ENCODE measurements at places on chromosomes 4 and X.
A peak's percentile ranks its signal among the peaks of the same experiment; 100 is the strongest.

GRCh38 chr4:56979421-56980072 is 851 bp downstream of the POLR2B start:
- peak; percentile 50 for DNase-seq

DNA sequence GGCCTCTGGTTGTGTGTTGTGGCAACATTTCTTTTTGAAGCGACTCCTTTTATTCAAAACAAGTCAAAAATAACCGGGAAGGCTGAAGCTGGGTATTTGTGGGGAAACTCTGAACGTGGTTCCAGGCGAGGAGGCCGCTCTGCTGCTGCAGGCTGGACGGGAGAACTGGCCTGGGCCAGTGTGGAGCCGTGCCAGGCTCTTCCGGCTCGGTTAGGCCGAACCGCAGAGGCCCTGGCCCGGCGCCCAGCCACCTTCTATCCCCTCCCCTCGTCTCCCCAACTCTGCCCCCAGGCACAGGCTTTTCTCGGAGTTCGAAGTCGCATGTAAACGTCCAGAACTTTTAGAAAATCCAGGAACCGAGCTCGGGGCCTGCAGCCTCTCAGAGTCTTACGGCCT is 2.4 kb upstream of the BCOR start:
- DNase-seq, result peak; percentile 42

- no peak for DNase-seq
These were observed 4.8 kb upstream of the RGS12 start for GRCh38 chr4:3287972-3288570.

DNA sequence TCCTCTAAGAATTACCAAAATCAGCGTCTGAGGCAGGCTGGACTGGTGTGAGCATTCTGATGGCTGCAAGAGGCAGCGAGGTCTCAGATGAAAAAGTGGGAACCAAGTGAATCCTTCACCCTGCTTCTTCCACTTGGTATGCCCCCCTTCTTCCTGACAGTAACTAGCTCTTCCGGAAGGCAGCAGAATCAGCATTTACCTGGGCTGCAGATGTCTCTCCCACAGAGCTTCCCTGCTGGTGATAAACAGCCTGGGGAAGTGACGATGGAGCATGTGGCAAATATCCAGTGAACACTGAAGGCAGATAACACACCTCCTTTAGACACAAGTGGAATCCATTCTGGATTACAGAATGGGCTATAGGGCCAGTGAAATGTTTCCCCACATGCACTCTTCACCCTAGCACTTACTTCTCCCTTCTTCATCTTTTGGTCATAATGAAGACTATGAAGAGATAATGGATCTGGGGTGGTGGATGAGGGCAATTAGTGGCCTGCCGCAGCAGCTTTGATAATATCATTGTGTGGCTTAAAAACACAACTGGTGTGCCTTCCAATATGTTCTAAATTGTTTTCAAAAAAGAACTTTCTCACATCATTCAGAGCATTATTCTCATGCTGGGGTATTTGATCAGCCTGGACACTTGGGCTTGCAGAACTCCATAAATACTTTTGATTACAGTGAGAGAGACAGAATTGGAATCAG is 60.8 kb upstream of the TBC1D9 start:
- DNase-seq, result no peak

DNA sequence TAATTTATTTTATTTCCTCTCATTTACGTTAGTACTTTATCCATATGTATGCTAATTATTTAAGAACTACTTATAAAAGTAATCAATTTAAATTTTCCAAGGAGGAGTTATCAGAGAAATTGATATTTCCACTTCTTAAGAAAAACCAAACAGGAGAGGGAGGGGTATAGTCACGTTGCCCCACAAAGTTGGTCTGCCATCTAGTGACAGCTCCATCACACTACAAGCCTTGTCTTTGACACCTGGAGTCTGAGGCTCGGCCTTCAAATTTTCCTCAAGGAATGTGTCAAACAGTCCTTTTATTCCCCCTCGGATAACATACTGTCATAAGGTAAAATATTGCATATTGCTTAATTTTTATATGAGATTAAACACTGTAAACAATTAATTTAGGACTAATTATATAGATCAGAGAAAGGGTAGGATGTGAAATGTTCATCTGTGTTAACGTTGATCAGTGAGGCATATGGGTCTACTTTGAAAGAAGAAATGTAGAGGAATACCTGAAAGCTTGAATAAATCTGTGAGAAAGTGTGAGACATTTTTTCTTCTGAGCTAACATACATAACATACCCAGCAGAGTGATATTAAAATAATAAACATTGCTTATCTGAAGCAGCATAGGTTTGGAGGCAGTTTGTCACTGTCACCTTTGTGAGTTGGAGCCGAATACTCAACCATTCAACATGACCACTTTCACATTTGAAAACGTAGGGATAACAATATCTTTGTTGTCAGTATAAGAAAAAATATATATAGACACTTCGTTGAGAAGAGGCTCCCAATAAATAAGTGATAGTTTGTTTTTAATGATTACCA is 114.4 kb downstream of the GLRA3 start:
- peak; percentile 39 for DNase-seq

DNA sequence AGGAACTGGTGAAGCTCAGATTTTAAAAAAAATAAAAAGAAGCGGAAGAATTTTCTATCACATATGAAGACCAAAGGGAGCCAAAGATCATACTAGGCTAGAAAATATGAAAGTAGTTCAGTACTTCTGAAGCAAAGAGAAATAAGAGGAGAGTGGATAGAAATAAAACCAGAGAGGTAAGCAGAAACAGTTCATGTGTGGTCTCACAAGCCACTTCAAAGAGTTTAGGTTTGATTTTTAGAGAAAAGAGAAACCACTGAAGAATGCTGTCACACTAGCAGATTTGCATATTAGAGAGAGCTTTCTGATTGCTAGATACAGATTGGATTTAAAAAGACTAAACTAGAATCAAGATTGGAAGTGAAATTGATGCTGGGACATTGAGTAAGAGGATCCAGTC is 51.7 kb downstream of the GABRA3 start:
- no peak for DNase-seq

GRCh38 chrX:14017399-14017798 is 12.3 kb downstream of the GEMIN8 start:
- no peak for DNase-seq

GRCh38 chr4:83263106-83263505 is 21.5 kb downstream of the COQ2 start:
- no peak for DNase-seq

DNA sequence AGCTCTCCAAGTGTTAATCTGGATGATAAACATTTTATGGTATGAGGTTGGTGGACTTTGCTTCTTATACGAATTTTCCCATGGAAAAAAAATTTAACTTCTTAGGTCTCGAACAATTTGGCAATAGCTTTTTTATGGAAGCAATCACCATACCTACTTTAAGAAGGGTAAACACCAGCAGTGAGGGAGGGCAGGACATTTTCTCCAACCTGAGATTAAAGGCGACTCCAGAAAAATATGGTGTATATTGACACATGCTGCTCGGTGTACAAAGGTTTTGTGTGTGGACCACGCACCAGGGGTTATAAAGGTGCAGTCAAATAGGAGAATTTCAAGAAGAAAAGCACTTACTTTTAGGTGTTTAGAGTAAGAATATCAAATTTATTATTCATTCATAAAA is 34.2 kb upstream of the SULT1E1 start:
- no peak for DNase-seq

GRCh38 chrX:29834764-29835163 is 380.6 kb upstream of the MAGEB2 start:
- DNase-seq, result no peak

DNA sequence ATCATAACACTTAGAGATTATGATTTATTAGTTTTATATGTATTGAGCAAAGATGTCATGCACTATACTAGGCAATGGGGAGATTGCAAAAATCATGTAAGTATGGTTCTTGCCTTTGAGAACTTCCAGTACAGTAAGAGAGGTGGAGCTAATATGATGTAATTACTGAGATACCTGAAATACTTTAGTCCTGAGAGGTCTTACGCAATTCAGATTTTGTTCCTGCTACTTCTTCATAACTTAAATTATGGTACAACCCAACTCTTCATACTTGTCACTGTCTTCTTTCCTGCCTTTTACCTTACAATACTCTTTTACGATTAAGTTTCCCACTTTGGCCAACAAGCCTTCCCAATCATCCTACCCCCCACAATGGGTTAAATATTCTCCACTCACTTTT is 564.2 kb upstream of the PITX2 start:
- no peak for DNase-seq

- DNase-seq, result no peak
These were observed 141.3 kb downstream of the AFAP1 start for GRCh38 chr4:7798178-7798995.

- no peak for DNase-seq
These were observed 115.4 kb upstream of the STK26 start for GRCh38 chrX:131907488-131908314.

DNA sequence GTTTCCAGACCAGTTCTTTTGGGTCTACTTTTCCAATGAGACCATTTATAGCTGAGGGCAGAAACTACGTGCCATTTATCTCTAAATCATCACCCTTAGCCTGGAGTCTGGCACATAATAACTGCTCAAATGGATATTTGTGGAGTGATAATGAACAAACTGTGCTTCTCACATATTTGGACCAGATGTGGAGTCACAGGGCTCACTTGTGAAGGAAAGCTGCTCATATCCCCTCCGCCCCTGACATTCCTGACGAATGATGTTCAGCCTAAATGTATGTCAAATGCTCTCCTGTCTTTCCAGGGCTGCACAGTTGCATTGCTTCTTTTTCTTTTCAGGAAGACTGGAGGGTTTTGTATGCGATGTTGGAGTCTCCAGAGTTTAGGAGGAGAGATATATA is 110.1 kb downstream of the GBA3 start:
- DNase-seq, result no peak

DNA sequence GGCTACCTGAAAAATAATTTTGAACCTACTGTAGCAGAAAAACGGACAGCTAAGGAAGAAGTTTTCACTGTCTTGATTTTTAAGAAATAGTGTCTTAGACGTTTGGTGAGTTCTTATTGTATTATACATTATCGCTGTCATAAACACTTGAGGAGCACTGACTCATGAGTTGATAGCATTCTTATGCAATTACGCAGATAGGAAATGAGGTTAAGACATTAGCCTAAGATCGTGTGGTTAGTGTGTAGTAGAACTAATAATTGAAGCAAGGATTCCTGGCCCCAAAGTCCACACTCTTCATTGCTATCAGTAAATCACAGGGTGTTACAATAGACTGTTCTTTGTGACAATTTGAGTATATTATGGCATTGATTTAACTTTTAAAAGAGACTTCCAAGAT is 238.1 kb downstream of the ARAP2 start:
- DNase-seq, result no peak

GRCh38 chrX:110228453-110228852 is 89.4 kb downstream of the AMMECR1 start:
- DNase-seq, result no peak

DNA sequence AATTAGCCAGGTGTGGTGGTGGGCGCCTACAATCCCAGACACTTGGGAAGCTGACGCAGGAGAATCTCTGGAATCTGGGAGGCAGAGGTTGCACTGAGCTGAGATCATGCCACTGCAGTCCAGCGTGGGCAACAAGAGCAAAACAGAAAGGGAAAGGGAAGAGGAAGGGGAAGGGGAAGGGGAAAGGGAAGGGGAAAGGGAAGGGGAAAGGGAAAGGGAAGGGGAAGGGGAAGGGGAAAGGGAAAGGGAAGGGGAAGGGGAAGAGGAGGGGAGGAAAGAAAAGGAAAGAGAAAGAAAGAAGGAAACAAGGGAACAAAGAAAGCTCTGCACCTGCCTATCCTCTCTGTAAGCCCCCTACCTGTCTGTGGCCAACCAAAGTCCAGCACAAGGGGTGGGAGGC is 35.2 kb downstream of the FAM53A start:
- no peak for DNase-seq

DNA sequence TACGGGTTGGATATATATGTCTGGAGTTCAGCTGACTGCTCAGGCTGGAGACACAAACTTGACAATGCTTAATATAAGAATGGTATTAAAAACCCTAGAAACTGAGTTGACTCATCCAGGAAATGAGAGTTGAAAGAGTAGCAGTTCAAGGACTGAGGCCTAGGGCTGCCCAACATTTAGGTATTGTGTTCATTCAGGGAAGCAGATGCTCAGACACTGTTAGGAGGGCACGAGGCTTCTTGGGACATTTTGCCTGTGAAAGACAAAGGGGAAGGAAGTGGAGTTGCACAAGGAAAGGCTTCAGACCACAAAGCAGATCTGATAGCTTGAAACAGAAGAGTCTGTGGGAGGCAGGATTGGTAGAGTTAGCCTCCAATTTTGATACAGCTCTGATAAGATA is 52.0 kb upstream of the HS3ST1 start:
- DNase-seq, result no peak

DNA sequence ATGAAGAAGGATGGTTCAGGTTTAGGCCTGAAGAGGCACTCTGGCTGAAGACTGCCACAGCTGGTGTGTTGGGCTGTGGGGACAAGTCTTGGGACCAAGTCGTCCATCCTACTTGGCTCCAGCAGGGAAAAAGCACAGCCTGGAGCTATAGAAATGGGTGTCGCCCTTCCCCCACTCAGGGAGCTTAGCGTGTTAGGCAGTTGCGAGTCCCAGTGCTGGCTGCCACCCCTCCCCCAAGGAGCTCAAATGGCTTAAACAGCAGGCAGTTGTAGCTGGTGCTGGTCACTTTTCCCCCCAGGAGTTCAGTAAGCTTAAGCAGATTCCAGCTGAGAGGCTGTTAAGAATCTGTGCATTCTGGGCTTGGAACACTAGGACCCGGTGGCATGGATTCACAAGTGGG is 319.5 kb upstream of the POF1B start:
- no peak for DNase-seq

GRCh38 chr4:8324640-8325239 is 55.2 kb downstream of the HTRA3 start:
- peak; percentile 34 for DNase-seq

DNA sequence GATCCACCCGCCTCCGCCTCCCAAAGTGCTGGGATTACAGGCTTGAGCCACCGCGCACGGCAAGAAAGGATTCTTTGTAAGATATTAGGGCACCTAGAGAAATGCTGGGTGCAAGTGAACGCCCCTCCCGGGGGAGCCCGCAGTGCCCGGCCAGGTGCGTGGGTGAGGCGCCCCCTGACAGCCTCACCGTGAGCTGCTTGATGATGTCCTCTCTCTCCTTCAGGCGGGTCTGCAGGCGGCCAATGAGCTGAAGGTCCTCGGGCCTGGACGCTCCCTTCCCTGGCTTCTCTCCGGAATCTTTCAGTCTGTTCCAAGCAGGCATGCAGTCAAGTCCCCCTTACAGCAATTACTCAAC is 21.9 kb downstream of the MED28 start:
- no peak for DNase-seq

Data from EH (cell line).